ENCODE measurements at places on chromosomes 7 and 10.
A peak's percentile ranks its signal among the peaks of the same experiment; 100 is the strongest.

DNA sequence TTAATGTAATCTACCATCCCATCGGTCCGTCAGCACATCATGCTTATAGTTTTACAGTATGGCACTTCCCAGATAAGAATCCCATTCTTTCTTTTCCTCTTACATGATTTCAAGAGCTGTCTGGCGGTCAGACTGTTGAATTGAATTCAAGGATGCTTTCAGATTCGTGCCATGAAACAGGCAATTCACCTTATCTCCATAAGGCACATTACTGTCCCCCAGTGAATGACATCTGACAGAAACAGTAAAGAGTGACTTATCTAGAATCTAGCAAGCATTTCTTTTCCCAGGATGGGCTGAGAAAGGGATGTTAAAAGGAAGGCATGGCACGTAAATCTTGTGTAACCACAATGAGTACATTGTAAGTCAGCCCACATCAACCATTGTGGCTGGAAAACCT lies 61.1 kb upstream of the SEM1 start:
- no peak for DNase-seq

DNA sequence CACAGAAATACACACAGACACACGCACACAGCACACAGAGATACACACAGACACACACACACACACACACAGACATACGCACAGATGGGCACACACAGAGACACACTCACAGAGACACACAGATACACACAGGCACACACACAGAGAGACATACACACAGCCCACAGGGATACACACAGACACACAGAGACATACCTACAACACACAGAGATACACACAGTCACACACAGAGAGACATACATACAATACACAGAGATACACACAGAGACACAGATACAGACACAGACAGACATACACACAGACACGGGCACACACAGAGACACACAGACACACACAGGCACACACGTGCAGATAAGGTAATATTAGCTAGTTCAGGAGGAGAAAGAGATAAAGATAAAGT lies 76.9 kb downstream of the EGFR start:
- no peak for DNase-seq

GRCh38 chr10:29039677-29040189 lies 249.1 kb upstream of the LYZL1 start:
- no peak for DNase-seq

GRCh38 chr7:92436612-92437445 lies 10.5 kb upstream of the GATAD1 start:
- no peak for DNase-seq

GRCh38 chr10:25455980-25456567 lies 281.3 kb downstream of the GPR158 start:
- DNase-seq: no peak

GRCh38 chr10:49632406-49633317 lies 18.8 kb downstream of the CHAT start:
- no peak for DNase-seq

- DNase-seq: peak; percentile 69
Observed at GRCh38 chr7:100483722-100484672, at the start of gene NYAP1. NYAP1 (plus strand) TSS chr7:100483927; CDS start chr7:100485312, 1,385 bp downstream.

DNA sequence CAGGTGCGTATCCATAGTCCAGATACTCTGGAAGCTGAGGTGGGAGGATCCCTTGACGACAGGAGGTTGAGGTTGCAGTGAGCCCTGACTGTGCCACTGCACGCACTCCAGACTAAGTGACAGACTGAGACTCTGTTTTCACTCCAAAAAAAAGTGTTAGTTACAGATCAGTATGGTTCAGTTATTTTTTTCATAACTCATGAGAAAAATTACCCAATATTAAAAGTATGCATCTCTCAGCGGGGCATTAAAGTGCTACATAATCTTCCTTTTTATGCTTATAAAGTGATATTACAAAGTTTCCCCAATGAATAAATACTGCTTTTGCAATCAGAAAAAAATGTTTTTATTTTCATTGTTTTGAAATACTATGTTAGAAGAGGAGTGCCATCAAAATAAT lies 147.9 kb downstream of the ZNF438 start:
- no peak for DNase-seq

GRCh38 chr7:75993689-75994387 lies 557 bp downstream of the TMEM120A start:
- DNase-seq: peak; percentile 52

DNA sequence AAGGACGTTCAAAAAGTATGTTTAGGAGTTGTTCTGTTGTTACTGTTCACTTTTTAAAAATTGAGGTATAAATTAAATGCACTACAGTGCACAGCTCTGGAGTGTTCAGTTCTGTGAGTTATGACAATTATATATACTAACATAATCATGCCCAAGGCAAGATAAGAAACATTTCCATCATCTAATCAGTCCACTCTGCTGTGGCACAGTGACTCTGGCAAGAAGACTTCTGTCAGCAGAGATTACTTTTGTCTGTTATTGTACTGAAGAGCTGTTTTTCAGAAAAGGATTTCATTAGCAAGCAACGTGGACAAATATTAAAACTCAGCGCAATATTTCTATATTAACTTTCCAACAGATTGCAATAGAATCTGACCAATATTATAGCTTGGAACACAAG lies 32.0 kb downstream of the ICA1 start:
- no peak for DNase-seq

- DNase-seq: peak; percentile 9
Observed at GRCh38 chr10:43227911-43228782, 38.7 kb downstream of the RASGEF1A start.

DNA sequence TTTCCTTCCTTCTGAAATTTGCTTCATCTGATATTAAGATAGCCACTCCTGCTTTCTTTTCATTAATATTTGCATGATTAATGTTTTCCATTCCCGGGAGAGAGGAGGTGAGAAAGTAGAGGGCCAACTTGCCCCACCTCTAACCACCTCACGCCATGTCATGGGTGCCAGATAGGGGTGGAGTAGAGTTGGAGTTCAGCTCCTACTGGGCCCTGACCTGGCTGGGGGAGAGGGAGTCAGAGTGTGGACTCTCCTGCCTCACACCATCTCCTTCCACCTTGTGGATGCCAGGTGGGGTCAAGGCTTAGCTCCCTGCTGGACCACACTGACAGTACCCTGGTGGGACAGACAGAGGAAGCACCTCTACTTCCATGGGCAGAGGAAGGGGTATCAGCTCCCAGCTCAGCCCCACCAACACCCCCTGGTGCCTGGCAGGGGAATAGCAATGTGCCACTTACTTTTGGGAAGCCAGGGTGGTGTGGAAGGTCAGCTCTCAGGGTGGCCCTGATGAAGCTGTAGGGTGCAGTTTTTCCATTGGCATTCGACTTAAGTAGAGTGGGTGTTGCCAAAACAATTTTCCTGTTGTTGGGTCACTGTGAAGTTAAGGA lies 28.0 kb downstream of the CHST12 start:
- no peak for DNase-seq

DNA sequence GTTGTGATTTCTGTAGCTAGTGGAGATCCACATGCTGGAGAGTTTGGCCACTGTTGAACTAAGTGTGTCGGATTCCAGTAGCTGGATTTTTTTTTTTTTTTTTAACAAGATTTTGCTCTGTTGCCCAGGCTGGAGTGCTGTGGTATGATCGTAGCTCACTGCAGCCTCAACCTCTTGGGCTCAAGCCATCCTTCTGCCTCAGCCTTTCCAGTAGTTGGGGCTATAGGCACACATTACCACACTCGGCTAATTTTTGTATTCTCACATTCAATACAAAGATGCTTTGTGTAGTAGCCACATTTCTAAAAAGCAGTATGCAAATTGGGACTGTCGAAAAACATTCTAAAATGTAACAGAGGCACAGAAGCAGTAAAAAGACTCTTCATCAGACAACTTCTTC lies 63.5 kb downstream of the RABGEF1 start:
- no peak for DNase-seq

DNA sequence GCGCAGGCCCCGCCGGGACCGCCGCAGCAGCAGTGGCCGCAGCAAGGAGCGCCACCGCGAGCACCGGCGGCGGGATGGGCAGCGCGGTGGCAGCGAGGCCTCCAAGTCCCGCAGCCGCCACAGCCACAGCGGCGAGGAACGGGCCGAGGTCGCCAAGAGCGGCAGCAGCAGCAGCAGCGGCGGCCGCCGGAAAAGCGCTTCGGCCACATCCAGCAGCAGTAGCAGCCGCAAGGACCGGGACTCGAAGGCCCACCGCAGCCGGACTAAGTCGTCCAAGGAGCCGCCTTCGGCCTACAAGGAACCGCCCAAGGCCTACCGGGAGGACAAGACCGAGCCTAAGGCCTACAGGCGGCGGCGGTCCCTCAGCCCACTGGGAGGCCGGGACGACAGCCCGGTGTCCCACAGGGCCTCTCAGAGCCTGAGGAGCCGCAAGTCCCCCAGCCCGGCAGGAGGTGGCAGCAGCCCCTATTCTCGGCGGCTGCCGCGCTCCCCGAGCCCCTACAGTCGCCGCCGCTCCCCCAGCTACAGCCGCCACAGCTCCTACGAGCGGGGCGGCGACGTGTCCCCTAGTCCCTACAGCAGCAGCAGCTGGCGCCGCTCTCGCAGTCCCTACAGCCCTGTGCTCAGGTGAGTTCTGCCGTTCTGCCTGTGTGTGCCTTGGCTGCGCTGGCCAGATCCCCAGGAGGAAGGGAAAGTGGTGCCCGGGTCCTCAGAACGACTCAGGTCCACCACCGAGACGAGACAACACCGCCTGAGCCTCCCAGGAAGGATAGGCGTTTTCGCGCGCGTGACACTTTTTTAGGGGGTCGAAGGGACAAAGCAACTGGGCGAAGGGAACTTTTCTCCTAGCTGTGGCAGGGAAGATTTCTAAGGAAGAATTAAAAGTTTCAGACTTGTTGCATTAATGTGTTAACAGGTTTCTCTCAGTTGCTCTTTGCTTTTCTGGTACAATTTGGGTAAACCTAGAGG lies 1.5 kb downstream of the CDK13 start:
- DNase-seq: peak; percentile 75

GRCh38 chr10:93152136-93152535 lies 78.4 kb downstream of the CYP26A1 start:
- no peak for DNase-seq

- no peak for DNase-seq
Observed at GRCh38 chr7:48497521-48497920, 326.3 kb downstream of the ABCA13 start.

DNA sequence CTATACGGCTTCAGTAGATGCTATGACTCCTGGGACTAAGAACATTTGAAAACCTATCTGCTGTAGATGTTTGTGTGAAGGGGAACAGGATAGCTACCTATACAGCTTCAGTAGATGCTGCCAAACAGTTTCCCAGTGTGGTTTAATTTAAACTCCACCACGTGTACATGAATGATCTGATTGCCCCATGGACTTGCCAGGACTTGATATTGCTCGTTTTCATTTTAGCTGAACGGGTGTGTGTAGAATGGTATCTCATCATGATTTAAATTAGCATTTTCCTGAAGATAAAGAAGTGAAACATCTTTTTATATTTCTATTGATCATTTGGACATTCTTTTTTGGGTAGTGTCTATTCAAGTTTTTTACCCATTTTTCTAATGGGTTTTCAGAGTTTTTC lies 77.8 kb upstream of the PIP4K2A start:
- DNase-seq: no peak

GRCh38 chr7:123143252-123144006 lies 56.3 kb downstream of the SLC13A1 start:
- DNase-seq: no peak

GRCh38 chr10:119270762-119271366 lies 63.5 kb downstream of the GRK5 start:
- DNase-seq: peak; percentile 54

DNA sequence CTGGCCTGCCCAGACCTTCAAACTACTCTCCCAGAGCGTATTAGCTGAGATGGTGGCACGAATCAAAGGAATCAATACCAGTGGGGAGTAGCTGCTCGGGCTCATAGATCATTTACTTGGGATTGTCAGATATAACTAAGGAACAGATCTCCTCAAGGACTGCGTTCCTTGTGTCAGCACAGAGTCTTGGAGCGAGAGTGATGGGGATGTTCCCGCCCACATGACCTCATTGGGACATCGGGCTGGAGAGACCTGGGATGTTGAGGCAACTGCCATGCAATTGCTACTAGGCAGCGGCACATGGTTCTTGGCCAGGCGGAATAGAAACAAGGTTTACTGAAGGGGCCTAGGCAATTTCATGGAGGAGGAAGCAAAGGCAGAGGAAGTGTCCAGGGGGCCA lies 132.6 kb downstream of the FRMD4A start:
- DNase-seq: no peak

GRCh38 chr10:123472606-123473005 lies 193.5 kb upstream of the GPR26 start:
- no peak for DNase-seq

DNA sequence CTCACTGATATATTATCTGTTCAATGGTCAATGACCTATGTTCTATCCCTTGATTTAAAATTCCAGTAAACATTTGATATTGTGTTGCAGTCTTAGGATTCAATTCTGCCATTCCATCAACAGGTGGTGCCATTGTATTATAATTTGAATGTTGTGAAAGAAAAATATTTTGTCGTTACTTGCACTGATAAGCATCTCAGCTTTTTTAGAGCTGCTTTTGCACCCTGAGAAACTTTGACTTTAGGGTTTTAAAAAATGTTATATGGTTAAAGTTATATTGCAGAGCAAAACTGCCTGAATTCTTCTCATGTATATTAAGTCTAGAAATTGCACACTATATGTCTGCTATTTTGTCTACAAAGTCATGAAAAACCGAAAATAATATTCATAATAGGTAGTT lies 18.8 kb upstream of the MINDY3 start:
- DNase-seq: no peak

DNA sequence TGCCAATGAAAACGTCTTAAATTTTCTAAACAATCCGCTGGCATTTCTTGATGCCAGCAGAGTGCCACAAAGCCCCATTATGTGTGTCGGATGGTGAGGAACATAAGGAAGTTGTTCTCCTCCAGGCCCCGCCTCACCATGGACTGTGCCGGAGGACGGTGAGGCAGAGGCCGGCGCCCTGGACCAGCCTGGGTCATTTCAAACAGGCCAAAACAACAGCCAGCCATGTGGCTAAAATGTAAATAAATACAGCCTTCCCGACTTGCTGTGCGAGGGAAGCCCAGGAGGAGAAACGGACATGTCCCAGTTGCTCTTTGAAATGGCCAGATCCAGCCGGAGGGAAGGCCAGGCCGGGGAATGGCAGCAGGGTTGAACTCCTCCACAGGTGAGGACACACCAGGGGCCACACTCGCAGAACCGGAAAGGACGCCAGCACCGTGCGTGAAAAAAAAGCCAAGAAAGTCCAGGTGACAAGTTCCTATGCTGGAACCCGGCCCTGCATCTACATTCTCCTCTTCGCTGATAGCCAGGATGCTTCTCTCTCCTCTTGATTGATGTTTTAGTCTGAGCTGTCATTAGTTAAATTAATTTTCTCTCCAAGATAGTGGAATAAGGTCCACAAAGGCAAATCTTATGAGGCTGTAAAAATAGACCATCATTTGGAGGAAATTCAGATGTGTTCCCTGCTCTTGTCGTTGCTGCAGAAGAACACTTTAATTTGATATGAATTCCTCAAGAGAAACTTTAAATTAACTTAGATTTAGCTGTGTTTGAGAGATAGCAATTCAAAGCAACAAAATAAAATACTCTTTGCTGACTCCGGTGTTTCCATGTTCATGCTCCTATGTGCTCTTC lies 64.6 kb downstream of the EBF3 start:
- DNase-seq: no peak

Measured in pancreas (tissue), 10 donors.